ENCODE measurements at places on chromosomes 4 and X. TPM values are rescaled to one million over a fixed set of nuclear protein-coding genes. Genes with fewer than 3 reads are reported as not detected.

- peaks cover 4% of the 10 kb centered on the region for H3K4me1 ChIP-seq
- no peak for DNase-seq
- H3K27me3 ChIP-seq = peaks cover 8% of the 10 kb centered on the region
- H3K4me3 ChIP-seq = no peak overlapping the region
- no peaks in the 10 kb centered on the region for H3K36me3 ChIP-seq
Measured at GRCh38 chrX:2589186-2590020, 88.6 kb upstream of the DHRSX start.

GRCh38 chrX:31168551-31168950 is 96.7 kb upstream of the FTHL17 start:
- H3K27ac ChIP-seq = no peak overlapping the region
- no peaks in the 10 kb centered on the region for H3K27me3 ChIP-seq
- no peaks in the 10 kb centered on the region for H3K36me3 ChIP-seq

Gene CPZ
- total RNA-seq = not detected

GRCh38 chr4:53783208-53783859 is 192.0 kb upstream of the LNX1 start:
- no peak overlapping the region for H3K4me3 ChIP-seq
- H3K27me3 ChIP-seq = no peaks in the 10 kb centered on the region
- H3K4me1 ChIP-seq = no peaks in the 10 kb centered on the region
- DNase-seq = no peak
- no peak overlapping the region for H3K27ac ChIP-seq
- H3K36me3 ChIP-seq = no peaks in the 10 kb centered on the region

DNA sequence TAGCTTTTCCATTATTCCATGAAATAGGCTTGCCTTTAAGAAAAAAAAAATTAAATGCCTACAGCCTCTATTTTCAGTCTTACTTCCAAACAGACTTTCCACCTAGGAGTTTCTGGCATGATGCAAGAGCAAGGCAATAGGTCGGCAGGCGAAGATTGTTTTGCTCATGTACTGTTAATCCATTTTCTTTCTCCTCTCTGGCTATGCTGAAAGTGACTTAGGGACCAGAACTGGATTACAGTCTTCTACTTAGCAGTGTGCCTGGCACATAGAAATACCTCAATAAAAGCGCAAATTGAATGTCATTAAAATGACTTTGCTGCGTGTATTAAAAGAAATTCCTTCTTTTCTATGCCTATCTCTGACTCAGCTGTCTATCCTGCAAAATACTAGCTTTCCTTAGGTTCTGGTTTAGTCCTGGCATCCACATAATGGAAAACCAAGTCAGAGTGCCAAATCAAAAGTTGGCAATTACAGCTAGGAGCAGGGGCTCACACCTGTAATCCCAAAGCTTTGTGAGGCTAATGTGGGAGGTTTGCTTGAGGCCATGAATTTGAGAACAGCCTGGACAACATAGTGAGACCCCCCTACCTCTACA is 51.9 kb downstream of the CC2D2A start:
- no peaks in the 10 kb centered on the region for H3K27me3 ChIP-seq
- no peaks in the 10 kb centered on the region for H3K36me3 ChIP-seq
- no peaks in the 10 kb centered on the region for H3K4me1 ChIP-seq
- H3K27ac ChIP-seq = no peak overlapping the region
- no peak for DNase-seq

Gene DDIT4L
- not detected for total RNA-seq

GRCh38 chr4:138162259-138162658 is 79.9 kb downstream of the SLC7A11 start:
- DNase-seq = no peak
- no peaks in the 10 kb centered on the region for H3K36me3 ChIP-seq
- no peaks in the 10 kb centered on the region for H3K27me3 ChIP-seq
- H3K4me1 ChIP-seq = no peaks in the 10 kb centered on the region

GRCh38 chr4:127968586-127968985 is 3.4 kb downstream of the ABHD18 start:
- H3K36me3 ChIP-seq = peaks cover 20% of the 10 kb centered on the region
- H3K4me3 ChIP-seq = no peak overlapping the region

DNA sequence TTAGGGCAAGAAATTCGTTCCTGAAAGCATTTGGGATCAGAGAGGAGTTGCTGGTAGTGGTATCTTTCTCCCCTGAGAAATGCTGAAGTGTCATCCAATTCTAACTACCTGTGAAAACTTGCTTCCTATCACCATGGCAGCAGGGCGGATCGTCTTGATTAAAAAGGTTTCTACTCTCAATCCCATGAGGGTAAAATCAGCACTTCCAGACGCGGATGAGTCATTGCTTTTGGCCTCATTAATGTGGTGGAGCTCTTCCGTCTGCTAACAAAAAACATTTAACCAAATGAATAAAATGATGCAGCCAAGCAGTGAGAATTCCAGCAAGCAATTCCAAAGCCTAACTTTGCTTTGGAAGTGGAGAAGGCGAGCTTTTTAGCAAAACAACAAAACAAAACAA is 325.6 kb downstream of the CAMK2D start:
- no peaks in the 10 kb centered on the region for H3K4me1 ChIP-seq
- H3K36me3 ChIP-seq = no peaks in the 10 kb centered on the region
- no peak overlapping the region for H3K27ac ChIP-seq
- peaks cover 4% of the 10 kb centered on the region for H3K27me3 ChIP-seq

GRCh38 chr4:107027379-107027778 is 8.7 kb downstream of the DKK2 start:
- no peak overlapping the region for H3K27ac ChIP-seq
- H3K4me1 ChIP-seq = no peaks in the 10 kb centered on the region
- no peak overlapping the region for H3K4me3 ChIP-seq

DNA sequence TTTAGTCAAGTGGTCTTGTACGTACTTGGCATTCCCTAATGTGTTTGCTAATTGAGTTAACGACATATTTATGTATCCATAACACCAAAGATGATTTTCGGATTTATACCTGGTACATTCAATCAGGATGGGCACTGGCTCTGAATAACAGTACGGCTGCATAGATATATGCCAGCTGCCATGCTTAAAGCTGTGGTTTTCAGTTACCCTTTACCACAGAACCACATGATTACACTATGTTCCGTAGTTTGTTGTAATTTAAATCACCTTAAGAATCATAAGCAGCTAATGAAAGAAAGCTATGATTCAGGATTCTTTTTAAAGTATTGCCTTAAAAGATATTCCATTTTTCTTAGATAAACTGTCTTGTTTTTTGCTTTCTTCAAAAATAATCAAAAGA is 53.6 kb downstream of the FIP1L1 start:
- no peaks in the 10 kb centered on the region for H3K27me3 ChIP-seq
- no peak overlapping the region for H3K4me3 ChIP-seq
- DNase-seq = peak; percentile 15
- H3K36me3 ChIP-seq = peaks cover 65% of the 10 kb centered on the region
- H3K4me1 ChIP-seq = peaks cover 3% of the 10 kb centered on the region
- no peak overlapping the region for H3K27ac ChIP-seq

Gene BMP3
- not detected for total RNA-seq

Gene HPSE
- total RNA-seq = 9.1 TPM
